ENCODE measurements at places on chromosomes 5 and 9.

DNA sequence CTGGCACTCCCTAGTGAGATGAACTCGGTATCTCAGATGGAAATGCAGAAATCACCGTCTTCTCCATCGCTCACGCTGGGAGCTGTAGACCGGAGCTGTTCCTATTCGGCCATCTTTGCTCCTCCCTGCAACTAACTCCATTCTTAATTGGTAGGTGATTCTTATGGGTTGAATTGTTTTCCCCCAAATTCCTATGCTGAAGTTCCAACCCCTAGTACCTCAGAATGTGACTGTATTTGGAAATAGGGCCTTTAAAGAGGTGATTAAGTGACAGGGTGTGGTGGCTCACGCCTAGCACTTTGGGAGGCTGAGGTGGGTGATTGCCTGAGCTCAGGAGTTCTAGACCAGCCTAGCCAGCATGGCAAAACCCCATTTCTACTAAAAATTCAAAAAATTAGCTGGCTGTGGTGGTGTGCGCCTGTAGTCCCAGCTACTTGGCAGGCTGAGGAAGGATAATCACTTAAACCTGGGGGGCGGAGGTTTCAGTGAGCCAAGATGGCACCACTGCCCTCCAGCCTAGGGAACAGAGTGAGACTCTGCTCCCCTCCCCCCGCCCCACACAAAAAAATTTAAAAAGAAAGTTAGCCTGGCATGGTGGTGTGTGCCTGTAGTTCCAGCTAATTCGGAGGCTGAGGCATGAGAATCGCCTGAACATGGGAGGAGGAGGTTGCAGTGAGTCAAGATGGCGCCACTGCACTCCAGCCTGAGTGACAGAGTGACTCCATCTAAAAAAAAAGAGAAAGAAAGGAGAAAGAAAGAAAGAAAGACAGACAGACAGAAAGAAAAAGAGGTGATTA, 25.2 kb upstream of the FOCAD start:
- DNase-seq, result no peak

DNA sequence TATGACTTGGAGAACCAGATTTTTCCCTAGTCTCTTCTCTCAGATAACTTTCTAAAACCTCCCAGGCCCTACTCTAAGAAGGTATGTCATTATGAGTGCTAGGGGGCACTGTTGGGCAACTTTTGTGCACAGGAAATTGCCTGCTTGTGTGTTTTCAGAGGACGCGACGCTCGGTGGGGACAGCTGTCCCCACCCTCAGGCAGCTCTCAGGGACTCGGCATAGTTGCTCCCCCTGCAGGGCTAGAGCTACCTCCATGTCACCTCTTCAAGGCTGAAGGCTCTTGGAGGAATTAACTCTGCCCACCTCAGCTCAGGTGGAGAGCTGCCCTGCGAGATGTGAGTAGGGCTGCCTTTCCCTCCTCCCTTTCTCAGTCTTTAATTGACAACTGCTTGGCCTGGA, 10.2 kb upstream of the TIFAB start:
- DNase-seq, result no peak

DNA sequence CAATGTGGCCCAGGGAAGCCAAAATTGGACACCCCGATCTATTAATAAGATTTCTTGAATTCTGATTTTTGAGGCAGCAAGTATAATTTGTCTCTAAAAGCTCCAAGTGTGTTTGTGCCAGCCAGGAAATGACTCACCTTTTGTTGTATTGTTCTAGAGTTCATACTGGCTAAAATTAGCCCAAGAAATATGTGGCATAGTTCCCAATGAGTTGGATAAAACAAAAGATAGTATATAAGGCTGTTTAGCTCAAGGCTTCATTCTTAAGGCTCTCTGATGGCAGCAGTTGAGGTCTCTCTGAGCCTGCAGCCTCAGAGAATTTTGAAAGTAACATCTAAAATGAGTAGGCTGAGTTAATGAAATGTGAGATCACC, 21.6 kb downstream of the HMGXB3 start:
- DNase-seq, result peak; percentile 72

DNA sequence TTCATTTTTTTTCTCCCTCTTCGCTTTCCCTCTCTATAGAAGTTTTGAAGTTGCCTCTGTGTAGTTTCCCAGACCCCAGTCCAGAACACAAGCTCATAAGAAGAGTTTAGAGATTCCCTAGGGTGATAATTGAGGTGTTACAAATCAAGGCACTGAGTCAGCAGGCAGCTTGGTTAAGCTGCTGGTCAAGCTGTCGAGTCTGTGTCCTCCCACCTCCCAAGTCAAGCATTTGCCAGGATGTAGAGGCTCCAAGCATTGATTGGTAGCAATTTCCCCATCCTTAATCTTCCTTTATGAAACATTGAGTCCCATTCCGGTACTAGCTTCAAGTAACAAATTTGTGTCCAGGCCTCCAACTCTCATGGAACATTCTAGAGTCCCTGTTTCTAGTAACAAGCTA, 47.5 kb upstream of the SLC1A1 start:
- DNase-seq, result no peak

GRCh38 chr5:107023732-107024131, 647.0 kb downstream of the EFNA5 start:
- DNase-seq, result no peak

DNA sequence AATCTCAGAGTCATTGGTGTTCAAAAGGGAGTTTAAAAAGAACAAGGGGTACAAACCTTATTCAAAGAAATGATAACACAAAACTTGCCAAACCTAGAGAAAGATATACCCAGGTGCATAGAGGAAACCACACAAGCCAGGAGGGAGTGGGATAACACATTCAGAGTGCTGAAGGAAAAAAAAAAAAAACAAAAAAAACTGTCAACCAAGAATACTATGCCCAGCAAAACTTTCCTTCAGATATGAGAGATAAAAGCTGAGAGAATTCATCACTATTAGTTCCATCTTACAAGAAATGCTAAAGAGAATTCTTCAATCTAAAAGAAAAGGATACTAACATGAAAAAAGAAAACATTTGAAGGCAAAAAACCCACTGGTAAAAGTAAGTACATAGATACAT, 11.5 kb upstream of the TESK1 start:
- DNase-seq, result no peak

- DNase-seq, result no peak
Measured at GRCh38 chr9:18477719-18478118, 3.8 kb downstream of the ADAMTSL1 start.

DNA sequence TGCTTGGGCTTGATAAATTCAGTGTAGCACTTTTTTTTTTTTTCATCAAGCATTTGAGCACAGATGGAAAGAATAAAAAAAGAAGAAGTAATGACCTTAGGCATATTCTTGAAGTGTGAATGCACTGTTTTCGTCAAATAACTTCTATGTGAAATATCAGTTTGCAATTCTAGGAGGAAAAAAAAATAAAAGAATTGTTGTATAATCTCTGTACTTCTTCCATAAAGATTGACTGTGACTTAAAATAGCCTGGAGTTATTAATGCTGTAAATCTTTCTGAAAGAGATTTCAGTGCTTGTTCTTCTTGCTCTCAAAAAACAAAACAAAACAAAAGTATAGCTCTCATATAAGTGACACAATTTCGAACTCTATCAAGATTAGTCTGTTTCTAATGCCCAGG, 536.9 kb upstream of the ZNF608 start:
- DNase-seq, result no peak

GRCh38 chr5:14211818-14212803, 69.0 kb downstream of the TRIO start:
- no peak for DNase-seq

DNA sequence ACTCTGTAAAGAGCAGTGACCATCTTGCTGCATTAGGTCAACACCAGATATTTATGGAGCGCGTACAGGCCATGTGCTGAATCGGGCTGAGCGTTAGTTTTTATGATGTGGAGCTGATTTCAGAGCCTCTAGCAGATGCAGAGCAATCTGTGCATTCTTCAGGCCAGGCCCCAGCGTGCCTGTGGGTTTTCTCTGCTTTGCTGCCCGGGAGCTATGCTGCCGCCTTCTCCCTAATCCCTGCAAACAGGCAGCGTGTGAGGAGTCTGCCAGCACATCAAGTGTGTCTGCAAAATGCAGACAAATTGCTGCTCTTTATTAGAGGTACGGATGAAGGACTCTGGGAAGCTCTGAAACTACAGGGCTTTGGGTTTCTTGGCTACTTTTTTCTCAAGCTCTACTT, 170.0 kb downstream of the NTRK2 start:
- DNase-seq, result no peak

GRCh38 chr9:129607027-129607387, 13.9 kb downstream of the C9orf50 start:
- DNase-seq, result no peak

DNA sequence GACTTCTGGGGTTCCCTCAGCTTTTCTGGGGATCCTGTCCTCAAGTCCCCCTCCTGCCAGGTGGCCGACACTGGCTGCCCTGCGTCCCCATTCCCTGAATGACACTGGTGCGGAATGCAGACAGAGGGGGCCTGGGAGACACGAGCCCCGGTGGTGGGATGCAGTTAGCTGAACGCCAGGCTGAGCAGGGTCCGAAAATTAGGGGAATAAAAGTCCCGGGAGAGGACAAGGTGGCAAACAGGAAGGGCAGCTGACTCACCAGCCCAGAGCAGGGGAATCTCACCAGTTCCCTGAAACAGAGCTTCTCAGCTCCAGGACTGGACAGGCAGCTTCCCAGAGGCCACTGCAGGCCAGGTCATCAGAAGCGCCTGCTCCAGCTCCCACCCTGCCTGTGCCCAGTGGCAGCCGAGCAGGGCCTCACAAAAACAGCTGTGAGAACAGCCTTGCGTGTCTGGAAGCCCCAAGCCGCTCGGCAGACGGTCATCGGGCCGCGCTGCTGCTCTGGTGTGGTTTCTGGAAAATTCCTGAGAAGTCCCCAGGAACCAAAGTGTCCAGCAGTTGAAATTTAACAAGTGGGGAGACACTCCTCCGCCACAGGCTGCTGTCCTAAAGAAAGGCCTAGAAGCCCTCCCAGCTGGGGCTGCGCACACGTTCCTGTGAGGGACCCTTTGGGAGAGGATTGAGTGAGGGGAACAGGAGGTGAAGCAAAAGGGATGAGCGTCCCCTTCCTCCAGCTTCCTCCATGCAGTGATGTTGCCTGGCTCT, 47.6 kb upstream of the EXOC3 start:
- DNase-seq, result peak; percentile 85

DNA sequence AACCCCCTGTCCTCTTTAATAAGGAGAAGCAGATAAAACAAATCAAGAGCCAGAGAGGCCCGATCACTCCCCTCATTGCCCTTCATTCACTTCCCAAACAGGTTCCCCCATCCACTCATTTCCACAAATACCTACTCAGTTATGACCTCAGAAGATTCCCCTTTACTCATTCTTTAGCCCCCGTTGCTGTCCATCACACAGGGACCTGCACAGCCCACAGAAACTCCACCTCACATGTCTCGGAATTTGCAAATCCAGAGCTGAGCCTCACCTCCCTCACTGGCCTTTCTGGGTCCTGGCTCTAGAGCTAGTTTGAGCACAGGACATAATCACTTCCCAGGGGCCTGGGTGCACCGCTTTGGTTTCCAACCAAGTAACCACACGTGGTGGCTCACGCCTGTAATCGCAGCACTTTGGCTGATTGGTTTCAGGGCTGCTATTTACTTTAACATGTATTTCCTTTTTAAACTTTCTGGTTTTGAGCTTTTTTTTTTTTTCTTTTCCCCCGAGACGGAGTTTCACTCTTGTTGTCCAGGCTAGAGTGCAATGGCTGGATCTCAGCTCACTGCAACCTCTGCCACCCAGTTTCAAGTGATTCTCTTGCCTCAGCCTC, 17.8 kb downstream of the ATP6V0E1 start:
- DNase-seq, result no peak

DNA sequence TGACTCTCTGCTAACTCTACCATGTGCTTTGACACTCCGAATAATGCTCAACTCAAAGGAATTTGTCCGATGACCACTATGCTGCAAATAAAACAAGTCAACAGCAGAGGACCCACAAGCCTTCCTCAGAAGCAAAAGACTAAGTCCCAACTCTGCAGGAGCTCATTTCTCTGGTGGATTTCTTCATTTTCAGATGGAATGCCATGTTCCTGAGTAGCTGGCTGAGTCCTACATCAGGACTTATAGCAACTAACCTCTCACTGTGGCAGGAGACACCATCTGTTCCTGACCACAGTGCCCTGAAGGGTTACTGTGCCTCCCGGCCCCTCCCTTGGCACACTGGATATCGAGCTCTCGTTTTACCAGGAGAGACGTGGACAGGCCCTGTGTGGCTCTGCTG, 20.8 kb downstream of the LHFPL2 start:
- DNase-seq, result no peak

DNA sequence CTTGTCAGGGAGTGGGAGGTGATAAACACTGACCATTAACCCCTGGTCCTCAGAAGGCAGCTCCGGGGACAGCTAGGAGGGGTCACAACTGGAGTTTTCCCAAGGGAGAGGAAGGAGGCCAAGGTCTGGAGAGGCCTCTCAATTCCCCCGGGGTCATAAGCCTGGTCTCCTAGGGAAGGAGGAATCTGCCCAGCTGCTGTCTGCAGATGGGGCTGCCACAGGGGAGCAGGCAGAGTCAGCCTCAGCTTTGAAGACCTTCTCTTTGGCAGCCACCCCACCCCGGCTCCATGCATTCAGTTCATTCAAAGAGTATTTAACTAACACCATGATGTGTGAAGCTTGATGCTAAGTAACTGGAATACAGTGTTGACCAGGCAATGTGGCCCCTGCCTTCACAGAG, 74.6 kb upstream of the HSPA9 start:
- no peak for DNase-seq

GRCh38 chr5:108957333-108957732, 209.6 kb downstream of the FER start:
- no peak for DNase-seq

DNA sequence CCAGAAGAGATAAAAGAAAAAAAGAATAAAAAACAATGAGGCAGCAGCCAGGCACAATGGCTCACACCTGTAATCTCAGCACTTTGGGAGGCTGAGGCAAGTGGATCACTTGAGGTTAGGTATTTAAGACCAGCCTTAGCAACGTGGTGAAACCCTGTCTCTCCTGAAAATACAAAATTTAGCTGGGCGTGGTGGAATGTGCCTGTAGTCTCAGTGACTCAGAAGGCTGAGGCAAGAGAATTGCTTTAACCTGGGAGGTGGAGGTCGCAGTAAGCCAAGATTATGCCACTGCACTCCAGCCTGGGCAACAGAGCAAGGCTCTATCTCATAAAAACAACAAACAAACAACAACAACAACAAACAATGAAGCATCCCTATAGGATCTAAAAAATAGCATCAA, 121.5 kb downstream of the HMHB1 start:
- no peak for DNase-seq

- no peak for DNase-seq
Measured at GRCh38 chr5:39376293-39376714, 12.0 kb upstream of the C9 start.

- peak; percentile 60 for DNase-seq
Measured at GRCh38 chr9:71743217-71743705, 25.1 kb downstream of the CEMIP2 start.

- no peak for DNase-seq
Measured at GRCh38 chr9:119216651-119217331, 152.4 kb downstream of the BRINP1 start.

DNA sequence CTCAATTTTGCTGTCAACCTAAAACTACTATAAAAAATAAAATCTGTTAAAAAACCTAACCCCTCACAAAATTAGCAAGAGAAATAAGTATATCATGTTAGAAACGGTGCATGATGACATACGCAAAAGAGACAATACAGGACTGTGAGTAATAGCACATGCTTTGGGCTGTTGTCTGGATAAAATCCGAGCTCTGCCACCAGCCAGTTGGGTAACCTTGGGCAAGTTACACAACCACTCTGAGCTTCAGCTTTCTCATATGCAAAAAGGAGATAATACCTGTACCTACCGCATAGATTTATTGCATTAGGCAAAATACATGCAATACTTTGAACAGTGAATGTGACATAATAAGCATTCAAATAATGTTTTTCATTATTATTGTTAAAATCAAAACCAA, 481.7 kb downstream of the TLE1 start:
- DNase-seq, result no peak

All from skeletal muscle cell (primary cell).